ENCODE measurements at places on chromosomes 3 and 15.

DNA sequence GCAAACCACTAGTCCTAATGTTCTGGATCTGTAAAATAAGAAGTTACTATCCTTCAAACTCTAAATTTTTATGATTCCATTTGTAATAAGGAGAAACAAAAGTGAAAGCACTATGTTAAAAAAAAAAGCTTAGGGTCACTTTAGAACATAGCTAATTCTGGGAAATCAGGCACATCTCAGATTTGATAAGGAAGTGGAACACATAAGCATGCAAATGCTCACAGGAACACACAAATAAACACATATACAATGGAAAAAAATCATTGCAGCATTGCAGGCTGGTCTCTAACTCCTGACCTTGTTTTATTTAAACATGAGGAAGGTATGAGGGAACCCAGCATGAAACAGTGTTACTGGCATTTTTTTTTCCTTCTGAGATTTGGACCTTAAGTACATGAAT lies 63.2 kb upstream of the TNFSF10 start:
- DNase-seq: no peak

- DNase-seq: no peak
These were observed 54.5 kb upstream of the FNDC3B start for GRCh38 chr3:171984883-171985282.

DNA sequence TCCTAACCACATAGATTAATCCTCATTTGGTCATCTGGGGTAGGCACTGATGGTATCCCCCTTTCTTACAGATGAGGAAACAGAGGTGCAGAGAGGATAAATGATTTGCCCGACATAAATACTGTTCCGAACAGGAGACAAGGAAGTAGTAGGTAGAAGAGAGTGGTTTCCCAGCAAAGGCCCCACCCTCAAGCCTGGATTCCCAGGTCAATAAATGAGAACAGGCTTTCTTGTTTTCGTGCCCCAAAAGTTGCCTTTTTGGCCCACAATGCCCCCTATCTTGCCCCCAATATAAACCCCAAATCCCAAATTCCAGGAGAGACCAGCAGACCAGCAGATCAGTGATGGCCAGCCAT lies 125.5 kb upstream of the PRR20G start:
- DNase-seq: no peak

- no peak for DNase-seq
These were observed 9.2 kb upstream of the STT3B start for GRCh38 chr3:31523543-31523942.

DNA sequence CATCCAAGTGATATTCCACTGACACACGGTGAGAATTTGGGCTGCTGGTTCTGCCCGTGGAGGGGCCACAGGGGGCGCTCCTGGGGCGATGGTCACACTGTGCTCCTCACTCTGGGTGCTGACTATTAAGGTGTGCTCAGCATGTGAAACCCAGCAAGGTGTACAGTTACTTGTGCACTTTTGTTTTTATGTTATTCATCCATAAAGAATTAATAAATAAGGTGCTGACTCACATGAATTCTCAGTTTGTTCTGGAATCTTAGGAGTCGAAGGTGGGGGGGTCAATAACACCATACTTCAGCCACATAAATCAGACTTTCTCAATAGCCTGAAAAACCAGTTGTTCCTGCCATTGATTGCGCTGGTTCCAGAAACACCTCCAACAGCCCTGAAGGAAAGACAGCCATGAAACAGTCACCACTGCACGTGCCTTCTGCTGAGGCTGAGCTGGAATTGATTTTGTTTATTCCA lies 53.5 kb upstream of the SPATA12 start:
- no peak for DNase-seq

DNA sequence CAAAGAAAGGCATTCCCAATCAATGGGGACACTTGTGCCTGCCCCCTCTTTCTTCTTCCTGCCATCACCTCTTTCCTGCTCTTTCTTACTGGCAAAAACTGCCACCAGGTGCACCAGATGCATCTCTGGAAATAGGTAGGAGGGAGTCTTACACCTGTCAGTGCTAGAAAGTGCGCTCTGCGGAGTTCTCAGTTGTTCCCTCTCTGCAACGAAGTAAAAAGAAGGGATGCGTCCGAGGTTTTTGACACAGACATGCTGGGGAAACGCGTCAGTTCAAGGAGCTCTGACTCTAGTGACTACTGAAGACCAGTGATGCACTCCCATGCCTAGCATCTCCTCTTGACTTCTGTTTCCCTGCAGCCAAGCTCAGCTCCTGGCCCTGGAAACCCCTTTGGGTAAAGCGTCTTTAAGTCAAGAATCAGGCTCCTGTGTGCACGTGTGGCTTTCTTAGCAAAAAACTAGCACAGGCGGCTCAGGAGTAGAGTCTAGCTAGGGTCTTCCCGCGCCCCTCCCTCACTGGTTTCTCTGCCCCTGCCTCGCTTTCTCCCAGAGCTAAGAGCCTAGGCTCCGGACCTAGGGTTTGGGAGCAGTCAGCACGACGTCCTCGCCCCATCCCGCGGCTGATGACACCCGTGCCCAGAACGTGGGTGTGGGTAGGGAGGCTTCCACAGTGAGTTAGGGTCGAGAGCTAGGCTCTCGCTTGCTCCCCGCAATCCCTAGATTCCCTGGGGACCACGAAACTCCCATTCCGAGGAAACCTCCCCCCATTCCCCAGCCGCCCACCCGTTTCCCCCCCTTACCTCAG lies 564 bp upstream of the GRM7 start:
- no peak for DNase-seq

DNA sequence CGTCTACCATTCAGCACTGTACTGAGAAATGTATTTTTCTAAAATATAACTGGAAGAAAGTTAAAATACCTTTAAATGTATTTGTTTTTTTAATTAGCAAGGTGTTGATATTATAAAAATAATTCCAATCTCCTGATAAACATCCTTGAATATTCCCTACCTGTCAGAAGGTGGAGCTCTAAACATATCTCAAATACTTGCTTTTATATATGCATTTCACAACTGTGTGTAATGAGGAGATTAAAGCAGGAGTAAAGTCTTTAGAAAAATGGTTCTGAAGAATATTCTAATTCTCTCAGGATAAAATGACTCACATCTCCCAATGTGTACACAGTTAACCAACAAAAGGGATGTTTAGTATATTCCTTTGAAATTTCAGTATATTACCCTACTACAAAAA lies 422.7 kb downstream of the PLCL2 start:
- no peak for DNase-seq

GRCh38 chr15:99712415-99712814 lies 20.8 kb downstream of the LYSMD4 start:
- no peak for DNase-seq

- no peak for DNase-seq
These were observed 18.1 kb downstream of the TRPM1 start for GRCh38 chr15:31083370-31083780.

DNA sequence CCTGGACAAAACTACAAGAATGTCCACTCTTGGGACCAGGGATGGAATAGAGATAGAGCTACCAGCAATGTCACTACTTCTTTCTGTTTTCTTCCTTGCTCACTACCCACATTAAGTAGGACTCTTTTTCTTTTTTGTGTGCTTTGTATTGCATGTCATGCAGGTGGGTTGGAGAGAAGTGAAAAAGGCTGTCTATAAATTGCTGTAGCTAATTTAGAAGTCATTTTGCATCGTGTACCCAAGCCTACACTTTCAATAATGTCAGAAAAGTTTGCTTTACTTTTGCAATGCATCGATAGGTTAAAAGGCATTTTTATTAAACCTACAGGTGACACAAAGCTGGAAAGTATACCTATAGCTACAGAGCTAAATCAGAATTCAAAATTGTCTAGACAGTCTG lies 58.9 kb downstream of the GTF2E1 start:
- no peak for DNase-seq

DNA sequence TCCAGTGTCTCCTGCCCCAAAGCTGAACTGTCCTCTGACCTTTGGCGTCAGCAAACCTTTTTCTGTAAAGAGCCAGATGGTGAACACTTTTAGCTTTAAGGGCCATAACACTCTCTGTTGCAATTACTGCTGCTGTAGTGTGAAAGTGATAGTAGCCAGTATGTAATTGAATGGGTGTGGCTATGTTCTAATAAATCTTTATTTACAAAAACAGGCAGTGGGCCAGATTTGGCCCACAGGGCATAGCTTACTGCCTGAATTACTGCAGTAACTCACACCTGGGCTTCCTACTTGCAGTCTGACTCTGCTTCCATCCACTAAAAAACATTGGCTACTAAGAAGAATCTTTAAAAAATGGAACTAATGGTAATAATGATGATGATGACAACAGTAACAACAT lies 68.0 kb upstream of the SLC6A11 start:
- no peak for DNase-seq

GRCh38 chr15:71747128-71748083 lies 62.9 kb upstream of the NR2E3 start:
- DNase-seq: no peak

- no peak for DNase-seq
These were observed 171.0 kb downstream of the RPLP1 start for GRCh38 chr15:69623392-69624154.

GRCh38 chr3:105837143-105837740 lies 31.6 kb downstream of the CBLB start:
- DNase-seq: no peak

- DNase-seq: no peak
These were observed 26.3 kb downstream of the DPH6 start for GRCh38 chr15:35519541-35520149.

DNA sequence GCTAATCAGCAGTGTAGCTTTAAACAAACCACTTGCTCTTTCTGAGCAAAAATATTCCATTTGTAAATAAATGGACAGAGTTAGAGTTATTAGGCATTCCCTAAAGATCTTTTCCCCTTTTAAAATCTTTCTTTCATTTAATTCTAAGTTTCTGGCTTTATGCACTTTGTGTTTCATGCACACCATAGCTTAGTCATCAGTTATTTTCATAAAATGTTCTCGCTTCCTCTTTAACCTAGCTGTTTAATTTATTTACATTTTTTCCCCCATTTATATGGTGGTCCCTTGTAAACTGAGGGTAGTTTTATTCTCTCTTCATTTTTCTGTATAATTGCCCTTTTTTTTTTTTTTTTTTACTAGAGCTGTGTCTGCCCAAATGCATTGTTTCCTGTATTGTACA lies 315.0 kb upstream of the LRRFIP2 start:
- DNase-seq: no peak

GRCh38 chr3:46649436-46649835 lies 37.1 kb downstream of the FAM240A start:
- DNase-seq: no peak

DNA sequence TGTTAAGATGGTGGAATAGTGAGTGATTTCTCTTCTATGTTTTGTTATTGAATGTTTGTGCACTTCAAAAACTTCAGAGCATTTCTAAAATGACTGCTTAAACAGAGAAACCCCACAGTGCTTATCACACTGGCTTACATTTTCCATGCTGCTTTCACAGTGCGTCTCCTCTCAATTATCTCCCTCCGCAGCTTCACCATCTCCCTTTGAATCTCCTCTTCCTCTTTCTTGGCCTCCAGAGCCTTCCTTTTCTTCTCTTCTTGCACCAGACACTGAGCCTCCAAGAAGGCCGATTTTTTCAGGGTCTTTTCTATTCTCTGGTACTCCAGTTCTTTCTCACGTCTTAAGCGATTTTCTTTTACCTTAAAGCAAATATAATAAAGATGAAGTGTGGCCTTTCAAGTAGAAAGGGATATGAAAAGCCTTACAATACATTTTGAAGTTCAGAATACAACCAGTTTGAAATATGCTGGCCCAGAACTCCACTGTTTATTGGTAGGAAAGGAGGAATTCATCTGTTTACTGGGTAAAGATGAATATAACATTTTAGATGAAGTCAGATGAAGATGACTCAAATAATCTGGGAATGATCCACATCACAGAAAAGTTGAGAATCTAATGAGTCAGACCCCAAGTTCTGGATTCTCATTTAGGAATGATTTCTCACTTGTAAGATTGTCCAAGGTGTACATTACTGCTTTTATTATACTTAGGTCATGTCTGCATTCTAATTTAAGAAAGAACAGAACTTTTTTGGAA lies 21.4 kb downstream of the CCDC191 start:
- no peak for DNase-seq

GRCh38 chr15:73303636-73304035 lies 65.1 kb downstream of the HCN4 start:
- DNase-seq: no peak

DNA sequence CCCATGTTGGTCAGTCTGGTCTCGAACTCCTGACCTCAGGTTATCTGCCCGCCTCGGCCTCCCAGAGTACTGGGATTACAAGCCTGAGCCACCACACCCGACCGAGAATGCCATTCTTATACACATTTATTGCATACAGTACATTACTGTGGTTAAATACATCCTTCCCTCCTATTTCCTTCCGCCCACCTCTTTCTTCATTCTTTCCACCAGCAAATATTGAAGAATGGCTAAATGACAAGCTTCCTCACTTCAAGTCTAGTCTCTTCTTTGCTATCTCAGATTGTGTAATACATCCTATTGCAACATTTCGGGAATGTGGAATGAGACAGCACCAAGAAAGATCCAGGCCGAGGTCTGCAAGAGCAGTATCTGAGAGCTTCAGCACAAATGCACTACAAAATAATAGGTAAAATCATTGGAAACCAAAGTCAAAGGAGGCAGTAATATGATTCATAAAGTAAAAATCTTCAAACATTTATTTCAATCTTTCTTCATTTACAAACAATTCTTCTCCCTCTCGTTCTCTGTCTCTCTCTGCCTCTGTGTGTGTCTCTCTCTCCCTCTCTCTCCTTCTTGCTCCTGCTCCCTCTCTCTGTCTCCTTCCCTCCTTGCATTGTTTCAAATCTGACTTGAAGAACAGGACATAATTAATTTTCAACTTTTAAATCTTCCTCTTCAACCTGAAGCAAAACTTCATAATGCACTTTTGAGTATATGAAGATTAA lies 94.7 kb upstream of the TGFBR2 start:
- DNase-seq: no peak

- DNase-seq: no peak
These were observed 4.6 kb upstream of the LMOD3 start for GRCh38 chr3:69126999-69127398.

GRCh38 chr15:101424984-101425383 lies 64.5 kb downstream of the PCSK6 start:
- no peak for DNase-seq

- DNase-seq: no peak
These were observed 16.1 kb upstream of the KY start for GRCh38 chr3:134666885-134667284.

DNA sequence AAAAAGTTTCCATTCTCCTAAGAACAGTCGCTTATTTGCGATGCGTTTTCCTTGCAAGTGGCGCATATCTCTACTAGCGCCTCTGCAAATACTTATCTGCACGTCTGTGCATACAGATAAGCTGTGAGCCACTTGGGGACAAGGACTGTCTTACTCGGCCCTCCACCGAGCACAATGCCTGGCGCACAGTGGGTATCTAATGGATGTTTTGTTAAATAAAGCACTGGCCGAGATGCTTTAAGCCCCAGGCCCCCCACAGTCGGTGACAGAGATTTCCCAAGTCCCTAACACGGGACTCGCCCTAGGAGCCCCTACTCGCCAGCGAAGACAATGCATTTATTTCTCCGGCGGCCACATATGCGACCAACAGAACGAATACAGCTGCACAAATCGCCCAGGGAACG lies 503 bp downstream of the HLTF start:
- DNase-seq: no peak

GRCh38 chr15:33766389-33766788 lies 201.9 kb upstream of the CHRM5 start:
- no peak for DNase-seq
